ENCODE measurements at places on chromosomes 7 and 10. TPM values are rescaled to one million over a fixed set of nuclear protein-coding genes. Genes with fewer than 3 reads are reported as not detected.

Gene TMEM236
- polyA plus RNA-seq = 0.25 TPM

Gene ACTL6B
- not detected for polyA plus RNA-seq

- peak; percentile 66 for DNase-seq
Measured at GRCh38 chr10:79378647-79379511, 31.6 kb downstream of the PPIF start.

DNA sequence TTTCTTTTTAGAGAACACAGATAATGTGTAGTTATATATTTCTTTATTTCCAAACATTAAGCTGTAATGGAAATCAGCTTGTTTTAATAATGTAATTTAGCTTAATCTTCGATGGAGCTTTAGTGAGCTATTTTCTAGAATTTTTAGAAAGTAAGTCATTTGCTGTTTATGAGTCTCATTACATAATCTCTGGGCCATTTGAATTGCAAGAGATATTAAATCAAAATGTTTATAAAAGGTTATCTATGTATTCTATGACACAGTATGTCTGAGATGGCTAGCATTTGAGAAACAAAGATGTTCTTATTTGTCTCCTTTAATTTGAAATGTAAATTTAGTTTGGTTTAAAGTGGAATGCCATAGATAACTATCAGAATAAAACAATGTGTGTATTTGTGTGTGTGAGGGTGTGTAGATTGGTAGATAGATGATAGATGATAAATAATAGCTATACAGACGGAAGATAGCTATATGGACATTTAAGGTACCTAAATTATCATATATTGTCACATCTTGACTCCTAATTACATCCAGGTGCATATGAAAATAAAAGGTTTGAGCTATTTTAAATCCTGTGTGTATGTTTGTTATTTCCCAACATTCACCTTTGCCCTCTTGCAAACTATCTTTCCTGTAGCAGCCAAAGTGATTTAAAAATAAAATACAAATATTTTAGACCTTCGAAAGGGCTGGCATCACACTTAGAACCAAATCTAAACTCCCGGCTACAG lies 478.0 kb upstream of the KLF6 start:
- DNase-seq = no peak

DNA sequence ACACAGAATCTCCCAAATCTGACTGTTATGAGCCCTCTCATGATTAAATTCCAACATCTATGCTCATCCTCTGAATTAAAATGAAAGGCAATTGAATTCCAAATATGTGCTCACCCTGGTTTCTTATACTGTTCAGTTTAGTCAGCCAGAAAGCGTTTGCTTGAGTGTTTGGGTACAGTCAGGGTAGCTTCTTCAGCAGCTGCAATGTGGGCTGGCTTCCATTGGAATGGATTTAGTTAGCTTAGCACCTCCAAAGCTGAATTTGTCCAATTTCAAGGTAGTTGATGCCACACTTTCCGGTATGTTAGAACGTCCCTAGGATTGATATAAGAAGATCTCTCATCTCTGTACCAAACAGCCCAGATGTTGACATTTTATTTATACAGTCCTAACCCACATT lies 9.3 kb downstream of the KLHL7 start:
- DNase-seq = no peak

DNA sequence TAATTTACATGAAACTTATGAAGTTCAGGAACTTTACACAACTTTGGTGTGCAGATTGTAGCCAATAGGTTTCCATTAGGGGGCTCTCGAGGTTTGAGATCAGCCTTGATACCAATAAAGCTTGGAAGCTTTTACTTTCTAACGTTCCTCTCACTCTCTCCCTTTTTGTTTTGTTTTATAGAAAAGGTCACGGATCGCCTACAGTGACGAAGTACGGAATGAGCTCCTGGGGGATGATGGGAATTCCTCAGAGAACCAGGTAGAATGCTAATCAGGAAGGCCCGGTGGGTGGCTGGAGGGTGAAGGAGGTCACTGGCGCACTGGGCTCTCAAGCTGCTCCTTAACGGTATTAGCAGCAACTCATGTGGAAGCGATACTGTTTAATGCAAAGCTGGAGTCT lies 79.9 kb downstream of the VTI1A start:
- no peak for DNase-seq

All from heart left ventricle (tissue), 16 donors.